ENCODE measurements at places on chromosomes 1 and 21.

GRCh38 chr1:97938285-97938642 is 17.4 kb upstream of the DPYD start:
- DNase-seq: no peak

DNA sequence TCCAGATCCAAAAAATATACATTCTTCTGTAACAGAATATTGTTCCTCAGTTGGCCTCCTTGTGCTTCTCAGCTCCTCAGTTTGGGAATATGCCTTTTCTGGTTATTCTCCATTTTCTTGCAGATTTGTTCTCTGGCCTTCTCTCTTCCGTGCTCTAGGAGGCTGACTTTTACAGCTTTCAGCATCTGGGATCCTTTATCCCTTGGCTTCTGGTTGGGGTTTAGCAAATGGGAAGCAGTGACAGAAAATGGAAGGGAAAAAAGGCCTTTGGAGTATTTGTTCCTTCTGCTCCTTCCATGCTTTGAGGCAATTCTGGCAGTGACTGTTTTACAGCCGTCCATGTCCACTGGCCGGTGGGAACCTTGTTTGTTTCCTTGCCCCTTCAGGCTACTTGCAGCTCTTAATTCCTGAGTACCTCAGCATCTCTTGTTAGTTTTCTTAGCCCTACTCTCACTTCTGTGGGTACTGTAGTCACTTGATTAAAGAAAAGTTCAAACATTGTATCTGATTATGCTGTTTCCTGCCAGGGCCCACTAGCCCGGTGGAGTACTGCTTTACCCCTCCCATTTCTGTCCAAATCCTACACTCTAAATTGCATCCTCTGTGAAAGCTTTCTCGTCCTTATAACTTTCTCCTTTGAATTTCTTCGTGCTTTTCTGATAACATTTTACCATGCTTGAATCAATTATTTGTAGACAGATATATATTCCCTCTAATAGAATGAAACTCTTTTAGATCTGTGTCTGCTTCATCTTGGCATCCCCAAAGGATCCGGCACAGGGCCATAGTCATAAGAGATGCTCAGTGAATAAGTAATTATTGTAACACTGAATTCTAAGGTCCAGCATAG is 118.2 kb downstream of the OSBPL9 start:
- no peak for DNase-seq

DNA sequence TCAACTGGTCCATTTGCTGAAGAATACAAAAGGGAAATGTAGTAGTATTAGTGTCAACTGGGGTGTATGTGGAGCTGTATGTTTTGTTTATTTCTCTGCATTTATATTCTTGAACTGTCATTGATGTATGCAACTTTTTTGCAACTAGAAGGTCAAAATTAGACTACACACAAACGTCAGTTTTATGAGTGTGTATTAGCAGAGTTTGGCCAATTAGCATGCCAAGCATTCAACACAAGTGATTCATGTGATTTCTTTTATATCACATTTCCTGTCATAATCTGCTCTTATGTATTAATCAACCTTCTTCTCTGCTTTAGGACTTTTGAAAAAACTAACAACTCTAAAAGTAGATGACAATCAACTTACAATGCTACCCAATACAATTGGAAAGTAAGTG is 211.1 kb downstream of the LRRC40 start:
- no peak for DNase-seq

- no peak for DNase-seq
Measured at GRCh38 chr1:162229549-162229948, 147.1 kb downstream of the SPATA46 start.

- no peak for DNase-seq
Measured at GRCh38 chr1:108897865-108898720, 21.3 kb downstream of the GPSM2 start.

DNA sequence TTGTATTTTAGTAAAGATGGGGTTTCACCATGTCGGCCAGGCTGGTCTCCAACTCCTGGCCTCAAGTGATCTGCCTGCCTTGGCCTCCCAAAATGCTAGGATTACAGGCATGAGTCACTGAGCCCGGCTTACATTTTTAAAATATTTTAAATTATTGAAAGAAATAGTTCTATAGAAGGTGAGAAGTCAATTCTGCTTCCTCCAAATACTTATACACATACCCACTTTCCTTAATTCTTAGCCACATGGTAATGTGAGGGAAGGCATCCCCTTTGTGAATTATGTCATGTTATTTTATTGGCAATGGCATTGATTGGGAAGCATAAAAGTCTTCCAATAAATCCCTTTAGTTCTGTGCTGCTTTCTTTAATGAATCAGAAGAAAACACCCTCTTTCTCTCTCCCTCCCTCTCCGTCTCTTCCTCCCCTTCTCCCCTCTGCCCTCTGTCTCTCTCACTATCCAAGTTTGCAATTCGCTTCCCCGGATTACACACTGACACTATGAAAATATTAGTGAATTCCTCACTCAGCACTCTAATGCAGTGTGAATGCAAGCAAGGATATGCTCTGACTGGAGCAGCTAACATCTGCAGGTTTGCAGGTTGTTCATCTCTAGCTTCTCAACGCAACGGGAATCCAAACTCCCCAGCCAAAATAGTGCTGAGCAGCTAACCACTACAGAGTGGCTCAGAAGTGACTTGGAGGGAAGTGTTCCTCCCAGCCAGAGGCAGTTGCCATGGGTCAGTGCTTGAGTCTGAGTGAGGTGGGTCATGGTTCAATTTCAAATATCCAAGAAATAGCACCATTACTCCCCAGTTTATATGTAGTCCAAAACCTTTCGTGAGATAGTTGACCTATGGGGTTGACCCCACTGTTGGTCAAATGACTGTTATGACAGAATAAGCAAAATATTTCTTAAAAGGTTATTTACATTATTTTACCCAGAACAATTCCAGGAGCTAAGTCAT is 77.8 kb upstream of the CD55 start:
- DNase-seq: no peak

- DNase-seq: no peak
Measured at GRCh38 chr1:201260236-201260590, 23.1 kb upstream of the PKP1 start.

DNA sequence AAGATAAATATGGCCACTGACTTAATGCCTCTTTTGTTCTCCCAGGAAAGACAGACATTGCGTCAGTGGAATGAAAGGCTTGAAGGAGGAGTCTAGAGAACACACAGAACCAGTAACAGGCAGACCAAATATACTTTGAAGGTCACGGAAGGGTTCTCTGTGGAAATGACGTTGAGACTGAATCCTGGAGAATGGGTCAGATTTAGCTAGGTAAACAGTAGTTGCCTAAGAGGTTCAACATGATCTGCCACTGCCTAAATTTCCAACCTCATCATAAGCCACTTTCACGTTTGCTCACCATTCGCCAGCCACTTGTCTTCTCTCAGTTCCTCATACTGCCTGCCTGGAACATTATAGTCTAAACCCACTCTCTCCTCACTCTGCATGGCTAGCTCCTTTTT is 20.5 kb downstream of the PLA2G4A start:
- DNase-seq: no peak

GRCh38 chr1:173409613-173410012 is 67.5 kb upstream of the PRDX6 start:
- no peak for DNase-seq

- DNase-seq: no peak
Measured at GRCh38 chr1:22276396-22276748, 133.5 kb upstream of the WNT4 start.

DNA sequence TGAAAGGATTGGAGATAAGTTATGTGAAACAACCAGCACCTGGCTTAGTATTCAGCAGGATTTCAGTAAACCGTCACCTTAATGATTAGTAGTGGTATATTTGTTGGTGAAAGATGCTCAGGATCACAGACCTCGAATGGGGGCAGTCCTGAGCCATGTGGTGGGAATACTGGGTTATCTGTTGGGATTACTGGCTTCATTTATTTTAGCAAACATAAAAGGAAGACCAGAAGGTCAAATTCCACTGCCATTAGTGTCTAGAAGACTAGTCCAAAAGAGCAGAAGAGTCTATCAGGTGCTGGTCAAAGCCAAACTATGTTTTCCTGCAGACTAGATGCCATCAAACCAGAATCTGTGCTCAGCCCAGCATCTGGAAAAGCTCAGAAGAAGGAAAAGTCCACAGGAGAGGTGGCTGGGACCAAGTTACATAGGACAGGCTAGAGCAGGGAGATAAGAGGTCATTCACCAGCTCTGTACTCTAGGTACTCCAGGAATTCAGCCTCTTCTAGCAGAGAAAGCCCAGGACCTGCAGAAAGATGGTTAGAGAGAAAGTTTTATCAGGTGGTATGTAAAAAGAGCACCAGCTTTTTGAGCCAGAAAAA is 343.4 kb downstream of the PLPP3 start:
- DNase-seq: no peak

- no peak for DNase-seq
Measured at GRCh38 chr1:114078116-114078515, 75.6 kb downstream of the SYT6 start.

DNA sequence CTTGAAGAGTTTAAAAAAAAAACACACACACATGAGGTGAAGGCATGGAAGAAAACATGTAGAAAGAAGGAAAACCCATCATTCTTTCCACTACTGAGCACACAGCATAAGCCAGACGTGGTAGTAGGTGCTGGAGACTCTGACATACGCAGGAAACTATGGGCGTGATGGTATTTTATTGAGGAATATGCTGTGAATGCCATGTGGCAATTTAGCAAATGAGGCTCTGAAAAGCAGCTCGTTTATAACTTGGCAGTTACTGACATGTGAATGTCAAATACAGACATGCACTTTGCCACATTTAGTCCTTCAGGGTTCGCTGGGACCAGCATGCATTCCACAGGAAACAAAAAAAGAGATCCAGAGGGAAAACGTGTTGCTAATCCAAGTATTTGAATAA is 74.3 kb upstream of the IFNAR2 start:
- DNase-seq: no peak

GRCh38 chr1:11725616-11726015 is 10.3 kb upstream of the AGTRAP start:
- no peak for DNase-seq

DNA sequence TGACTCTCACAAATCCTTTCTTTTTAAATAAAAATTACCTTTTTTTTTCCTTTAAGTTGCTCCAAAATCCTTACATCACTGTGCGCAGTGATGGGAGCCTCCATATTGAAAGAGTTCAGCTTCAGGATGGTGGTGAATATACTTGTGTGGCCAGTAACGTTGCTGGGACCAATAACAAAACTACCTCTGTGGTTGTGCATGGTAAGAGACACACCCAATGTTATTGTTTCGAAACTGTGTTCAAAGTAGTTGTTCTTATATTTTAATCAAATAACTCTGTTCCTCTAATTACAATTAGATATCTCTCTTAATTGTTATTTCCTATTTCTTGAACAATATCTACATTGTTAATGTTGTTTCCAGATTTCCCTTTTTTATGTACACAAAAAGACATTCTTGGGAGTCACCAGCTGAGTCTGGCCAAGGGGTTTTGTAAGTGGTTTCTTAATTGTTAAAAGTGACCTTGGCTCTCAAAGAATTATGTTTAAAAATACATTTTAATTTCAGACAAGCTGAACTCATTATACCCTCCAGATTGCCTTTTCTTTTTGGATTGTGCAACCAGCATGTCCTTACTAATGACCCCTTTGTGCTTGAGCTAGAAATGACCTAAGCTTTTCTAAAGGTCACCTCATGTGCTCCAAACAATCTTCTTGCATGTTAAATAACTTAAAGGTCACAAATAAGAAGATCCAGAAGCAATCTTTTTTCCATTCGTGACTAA is 250.1 kb downstream of the HMCN1 start:
- no peak for DNase-seq

GRCh38 chr1:176880955-176881595 is 283.4 kb downstream of the ASTN1 start:
- DNase-seq: no peak

DNA sequence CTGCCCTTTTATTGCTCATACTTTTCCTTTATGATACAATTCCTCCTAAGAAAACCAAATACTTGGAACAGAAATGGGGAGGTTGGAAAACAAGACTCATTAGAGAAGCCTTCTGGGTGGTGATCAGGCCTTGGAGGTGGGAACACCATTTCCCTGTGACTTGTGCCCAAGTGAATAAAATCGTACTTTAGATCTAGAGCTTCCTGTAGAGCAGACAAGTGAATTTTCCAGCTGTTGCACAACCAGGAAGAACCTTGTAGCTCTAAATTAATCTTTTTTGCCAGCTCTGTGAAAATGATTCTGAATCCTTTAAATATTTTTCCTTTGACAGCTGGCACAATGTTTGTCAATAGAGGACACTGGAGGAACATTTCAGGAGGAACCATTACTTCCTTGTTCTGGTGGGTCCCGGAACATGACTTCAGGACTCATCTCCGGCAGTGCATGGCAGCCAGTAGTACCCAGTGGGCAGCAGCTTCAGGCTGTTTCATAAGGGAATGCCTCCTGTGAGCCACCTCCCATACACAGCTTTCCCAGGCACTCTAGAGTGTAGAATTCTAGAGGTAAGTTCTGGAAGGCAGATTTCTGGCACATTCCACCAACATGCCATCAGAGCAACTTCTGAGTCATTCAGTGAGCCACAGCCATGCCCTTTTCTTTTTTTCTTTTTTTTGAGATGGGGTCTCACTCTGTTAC is 5.5 kb upstream of the SNAPIN start:
- DNase-seq: no peak

DNA sequence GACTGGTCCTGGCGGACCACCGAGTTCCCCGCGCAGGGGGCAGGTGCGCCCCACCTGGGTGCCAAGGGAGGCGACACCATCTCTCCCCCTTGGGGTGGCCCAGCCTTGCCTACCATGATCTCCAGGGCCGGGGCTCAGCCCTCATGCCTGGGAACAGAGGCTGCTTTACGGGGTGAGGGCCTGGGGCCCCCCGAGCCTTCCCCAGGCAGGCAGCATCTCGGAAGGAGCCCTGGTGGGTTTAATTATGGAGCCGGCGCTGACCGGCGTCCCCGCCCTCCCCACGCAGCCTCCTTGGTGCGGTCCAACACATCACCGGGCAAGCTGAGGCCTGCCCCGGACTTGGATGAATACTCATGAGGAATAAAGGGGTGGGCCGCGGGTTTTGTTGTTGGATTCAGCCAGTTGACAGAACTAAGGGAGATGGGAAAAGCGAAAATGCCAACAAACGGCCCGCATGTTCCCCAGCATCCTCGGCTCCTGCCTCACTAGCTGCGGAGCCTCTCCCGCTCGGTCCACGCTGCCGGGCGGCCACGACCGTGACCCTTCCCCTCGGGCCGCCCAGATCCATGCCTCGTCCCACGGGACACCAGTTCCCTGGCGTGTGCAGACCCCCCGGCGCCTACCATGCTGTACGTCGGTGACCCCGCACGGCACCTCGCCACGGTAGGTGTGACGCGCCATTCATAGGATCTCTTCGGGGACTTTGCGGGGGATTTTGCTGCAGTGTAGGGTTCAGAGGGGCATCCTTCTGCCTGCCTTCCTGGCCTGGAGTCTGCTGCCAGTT is 38.2 kb downstream of the TP73 start:
- DNase-seq: no peak

DNA sequence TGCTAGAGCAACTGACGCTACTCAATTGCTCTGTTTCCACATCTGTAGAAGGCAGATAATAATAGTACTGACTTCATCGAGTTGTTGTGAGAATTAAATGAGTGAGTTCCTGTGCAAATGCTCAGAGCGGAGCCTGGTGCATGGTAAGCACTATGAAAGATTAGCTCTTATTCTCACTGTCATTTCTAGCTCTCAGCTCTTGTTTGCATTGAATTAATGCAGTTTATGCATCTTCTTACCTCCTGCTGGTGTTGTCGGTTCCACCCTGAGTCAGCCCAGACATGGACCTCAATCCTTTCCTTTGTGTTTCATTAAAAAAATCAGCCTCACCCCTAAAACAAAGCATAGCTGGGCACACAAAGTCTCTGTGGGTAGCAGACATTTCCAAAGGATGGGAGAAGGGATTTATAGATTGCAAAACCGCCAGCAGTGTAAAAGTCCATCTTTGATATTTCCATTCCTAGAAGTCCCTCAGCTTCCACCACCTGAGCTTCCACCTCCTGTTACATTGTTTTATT is 254.4 kb upstream of the CSF3R start:
- DNase-seq: no peak

GRCh38 chr21:46661642-46662366 is 26.3 kb downstream of the PRMT2 start:
- DNase-seq: no peak

Measured in stimulated activated CD4-positive, alpha-beta T cell treated with anti-CD3 and anti-CD28 coated beads, TNF-alpha, amount 100 ng/mL, for 4 hours (primary cell).